Effector memory CD4-positive, alpha-beta T cell (primary cell): ENCODE measurements at places on chromosomes 6 and 20.
A peak's percentile ranks its signal among the peaks of the same experiment; 100 is the strongest.

DNA sequence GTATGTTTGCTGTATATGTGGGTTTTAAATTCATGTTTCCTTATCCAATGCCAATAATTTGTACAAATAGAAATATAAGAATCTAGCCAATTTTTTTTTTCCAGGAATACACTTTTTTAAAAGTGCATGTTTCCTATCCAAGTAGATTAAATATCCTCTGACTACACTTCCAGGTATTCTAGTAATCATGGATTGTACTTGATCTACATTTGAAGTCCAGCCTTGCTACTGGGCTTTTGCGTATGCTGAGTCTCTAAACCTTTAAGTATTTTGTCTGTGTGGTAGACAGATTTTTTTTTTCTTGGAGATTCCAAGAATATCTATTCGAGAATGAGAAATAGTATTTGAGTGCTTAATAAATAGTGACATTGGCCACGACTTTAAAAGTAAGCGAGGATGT is 188.3 kb downstream of the SASH1 start:
- DNase-seq: no peak

DNA sequence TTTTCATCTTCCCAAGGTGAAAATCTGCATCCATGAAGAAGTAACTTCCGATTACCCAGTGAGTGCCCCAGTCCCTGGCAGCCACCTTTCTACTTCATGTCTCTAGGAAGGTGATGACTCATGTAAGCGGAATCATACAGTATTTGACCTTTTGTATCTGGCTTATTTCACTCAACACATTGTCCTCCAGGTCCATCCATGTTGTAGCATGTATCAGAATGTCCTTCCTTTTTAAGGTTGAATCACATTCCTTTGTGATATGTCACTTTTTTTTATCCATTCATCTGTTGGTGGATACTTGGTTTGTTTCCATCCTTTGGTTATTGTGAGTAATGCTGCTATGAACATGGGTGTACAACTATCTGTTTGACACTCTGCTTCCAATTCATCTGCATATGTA is 176.3 kb upstream of the CDYL start:
- no peak for DNase-seq

GRCh38 chr20:46955601-46956556 is 61.2 kb downstream of the EYA2 start:
- DNase-seq: no peak

DNA sequence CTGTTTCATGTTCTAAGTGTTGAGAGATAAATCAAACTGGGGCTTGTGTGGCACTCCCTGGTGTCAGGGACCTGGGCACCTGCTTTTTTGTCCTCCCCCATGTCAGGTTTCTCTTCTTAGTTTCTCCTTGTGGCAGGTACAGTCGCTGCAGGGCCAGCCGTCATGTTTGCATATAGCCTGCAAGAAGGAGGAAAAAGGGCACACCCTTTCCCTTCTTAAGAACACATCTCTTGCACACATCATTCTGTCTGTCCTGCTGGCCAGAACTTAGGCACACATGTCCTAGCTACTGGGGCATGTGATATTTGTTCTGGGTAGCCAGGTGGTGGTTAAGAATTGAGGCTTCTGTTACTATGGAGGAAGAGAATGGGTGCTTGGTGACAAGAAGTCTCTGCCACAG is 27.9 kb downstream of the CDC5L start:
- DNase-seq: no peak

DNA sequence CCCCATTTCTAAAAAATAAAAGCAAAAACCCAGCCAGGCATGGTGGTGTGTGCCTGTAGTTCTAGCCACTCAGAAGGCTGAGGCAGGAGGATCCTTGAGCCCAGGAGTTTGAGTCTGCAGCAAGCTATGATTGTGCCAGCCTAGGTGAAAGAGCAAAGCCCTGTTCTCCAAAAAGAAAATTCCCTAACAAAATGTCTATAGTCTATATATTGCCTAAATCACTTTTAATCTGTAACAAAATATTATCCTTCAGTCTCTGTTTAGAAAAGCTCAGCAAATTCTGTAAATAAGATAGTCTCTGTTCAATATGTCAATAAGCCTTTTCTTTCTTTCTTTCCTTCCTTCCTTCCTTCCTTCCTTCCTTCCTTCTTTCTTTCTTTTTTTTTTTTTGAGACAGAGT is 75.8 kb upstream of the ZFP64 start:
- DNase-seq: no peak

DNA sequence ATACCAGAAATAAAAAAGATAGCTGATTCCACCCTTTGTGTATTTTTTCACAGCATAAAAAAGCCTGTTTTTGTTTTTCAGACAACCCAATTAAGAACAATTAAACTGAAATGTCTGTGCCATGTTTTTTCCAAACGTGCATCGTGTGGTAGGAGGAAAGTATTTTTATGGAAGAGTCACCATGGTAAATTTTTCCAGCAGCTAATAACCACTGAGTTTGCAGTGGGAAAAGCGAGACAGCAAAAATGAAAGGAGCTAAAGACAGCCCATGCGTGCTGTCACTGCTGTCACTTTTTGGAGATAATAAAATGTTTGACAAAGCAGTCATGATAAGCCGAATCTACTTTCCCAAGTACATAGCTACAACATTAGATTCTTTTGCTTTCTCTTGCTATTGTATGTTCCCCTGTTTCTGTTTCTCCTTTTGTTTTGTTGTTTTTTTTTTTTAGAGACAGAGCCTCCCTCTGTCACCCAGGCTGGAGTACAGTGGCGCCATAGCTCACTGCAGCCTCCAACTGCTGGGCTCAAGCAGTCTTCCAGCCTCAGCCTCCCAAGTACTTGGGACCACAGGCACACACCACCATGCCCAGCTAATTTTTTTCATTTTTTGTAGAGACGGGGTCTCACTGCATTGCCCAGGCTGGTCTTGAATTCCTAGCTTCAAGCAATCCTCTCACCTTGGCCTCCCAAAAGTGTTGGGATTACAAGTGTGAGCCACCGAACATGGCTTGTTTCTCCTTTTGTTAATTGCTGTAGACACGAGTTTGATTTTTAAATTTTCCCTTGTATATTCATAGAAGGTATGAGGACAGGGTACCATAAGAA is 261.3 kb downstream of the TMEM242 start:
- no peak for DNase-seq

DNA sequence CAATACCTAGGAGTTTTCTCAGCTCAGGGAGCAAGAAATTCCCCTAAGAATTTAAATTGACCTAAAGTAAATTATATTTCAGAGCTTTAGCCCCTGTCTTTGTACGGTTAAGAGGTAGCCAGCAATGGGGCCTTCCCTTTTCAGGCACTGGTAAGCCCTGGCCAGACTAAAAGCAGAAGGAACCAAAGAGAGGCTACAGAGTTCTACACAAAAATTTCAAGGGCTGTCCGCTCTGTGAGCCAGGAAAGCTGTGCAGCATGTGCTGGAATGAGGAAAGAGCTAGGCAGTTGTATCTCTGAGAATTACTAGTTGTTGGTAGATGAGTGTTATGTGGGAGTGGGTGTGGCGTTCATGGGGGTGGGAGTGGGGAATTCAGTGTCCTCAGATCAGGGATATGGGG is 96.3 kb upstream of the MAFB start:
- no peak for DNase-seq

DNA sequence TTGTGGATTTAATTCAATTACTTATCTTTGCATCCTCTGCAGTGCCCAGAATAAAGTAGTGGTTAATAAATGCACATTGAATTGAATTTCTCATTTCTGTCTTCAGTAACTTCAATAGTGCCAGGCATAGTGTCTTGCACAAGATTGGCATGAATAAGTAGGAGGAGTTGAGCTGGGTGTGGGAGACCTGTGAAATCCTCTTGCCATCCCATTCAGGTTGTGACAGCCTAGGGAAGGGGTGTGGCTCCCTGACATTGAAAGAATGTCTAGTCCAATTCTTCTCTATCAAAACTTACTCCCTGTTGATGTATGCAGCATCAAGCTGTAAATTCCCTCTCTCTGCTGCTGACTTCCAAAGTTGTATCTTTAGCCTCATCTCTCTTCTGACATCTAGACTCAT is 73.2 kb downstream of the CDH22 start:
- DNase-seq: no peak

DNA sequence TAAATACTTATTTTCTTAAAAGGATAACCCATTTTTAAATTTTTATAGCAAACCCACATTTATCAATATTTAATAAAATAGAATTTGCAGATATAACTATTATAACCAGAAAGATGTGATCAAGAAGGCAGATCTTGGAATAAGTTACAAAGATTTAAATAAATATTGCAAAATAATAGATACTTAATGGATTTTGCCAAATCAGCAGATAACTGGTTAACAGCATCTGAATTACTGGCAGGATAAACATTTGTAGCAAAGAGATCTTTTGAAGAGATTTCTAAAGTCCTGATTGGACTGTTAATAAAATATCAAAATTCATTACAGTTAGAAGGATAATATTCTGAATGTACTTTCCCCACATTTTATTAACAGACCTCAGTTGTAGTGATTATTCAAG is 144.2 kb downstream of the PDSS2 start:
- DNase-seq: no peak

DNA sequence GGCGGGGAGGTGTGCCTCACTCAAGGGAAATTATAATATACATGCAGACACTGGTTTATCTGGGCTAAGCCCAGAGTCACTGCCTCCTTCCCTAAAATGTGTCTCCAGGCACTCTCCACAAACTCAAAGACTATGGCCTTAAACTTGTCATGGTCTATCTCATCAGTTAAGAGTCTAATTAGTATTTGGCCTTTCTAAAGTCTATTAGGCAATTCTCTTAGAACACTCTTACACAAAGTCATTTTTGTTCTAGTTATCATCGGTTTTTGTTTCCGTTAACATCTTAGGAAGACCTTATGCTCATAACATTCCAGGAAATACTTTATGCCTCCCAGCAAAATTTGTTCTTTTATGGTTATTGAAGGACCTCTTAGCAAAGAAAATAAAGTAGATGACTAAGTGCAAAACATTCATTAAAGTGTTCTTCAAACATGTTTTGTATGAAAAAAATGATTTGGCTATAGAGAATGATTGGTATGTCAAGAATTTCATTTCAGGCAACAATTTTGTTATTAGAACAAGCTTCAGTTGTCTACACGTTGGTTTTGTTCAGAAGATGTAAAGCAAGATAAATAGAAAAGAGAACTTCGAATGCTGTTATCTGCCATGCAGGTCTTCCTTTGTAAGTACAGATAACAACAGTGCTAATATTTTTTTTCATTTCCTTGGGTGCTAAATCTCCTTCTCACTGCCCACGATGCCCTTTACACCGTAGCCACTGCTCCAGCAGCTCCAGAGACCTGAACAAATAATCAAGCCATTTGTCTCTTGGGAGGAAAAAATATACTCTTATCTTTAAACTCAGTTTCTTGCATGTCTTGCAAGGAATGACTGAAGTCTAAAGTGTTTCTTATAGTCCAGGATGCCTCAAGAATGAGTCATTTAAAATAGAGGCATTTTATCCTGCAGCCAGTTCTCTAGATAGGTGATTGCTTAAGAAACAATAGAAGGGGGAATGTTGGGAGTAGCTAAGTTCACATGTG is 170.4 kb downstream of the HTR1B start:
- no peak for DNase-seq

DNA sequence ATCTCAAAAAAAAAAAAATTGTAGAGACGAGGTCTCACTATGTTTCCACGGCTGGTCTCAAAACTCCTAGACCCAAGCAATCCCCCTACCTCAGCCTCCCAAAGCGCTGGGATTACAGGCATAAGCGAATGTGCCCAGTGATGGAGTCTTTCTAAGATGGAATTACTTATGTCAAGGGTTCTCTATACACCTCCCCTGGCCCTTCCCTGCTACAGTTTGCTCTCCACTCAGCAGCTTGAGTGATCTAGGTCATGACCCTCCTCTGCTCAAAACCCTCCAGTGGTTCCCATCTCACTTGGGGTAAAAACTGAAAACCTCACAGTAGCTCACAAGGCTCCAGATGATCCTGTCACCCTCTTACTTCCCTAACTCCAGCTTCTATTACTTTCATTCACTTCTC is 1.8 kb upstream of the DNPH1 start:
- DNase-seq: no peak

- DNase-seq: no peak
These were observed 24.7 kb downstream of the POFUT1 start for GRCh38 chr20:32232326-32232886.

DNA sequence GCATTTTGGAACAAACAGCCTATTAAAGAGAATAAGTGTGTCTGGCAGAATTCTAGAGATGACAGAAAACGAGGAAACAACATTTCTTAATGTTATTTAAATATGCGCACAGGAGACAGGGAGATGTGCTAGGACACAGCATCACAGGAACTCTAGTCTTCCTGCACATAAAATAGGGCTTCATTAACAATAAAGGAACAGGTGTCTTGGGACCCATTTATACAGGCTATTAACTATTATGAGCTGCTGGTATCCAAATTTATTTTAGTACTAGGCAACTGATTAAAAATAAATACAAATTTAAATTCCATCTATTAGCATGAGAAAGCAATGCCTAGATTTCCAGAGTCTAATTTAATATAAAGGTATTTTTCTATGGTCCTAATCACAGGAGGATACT is 102.3 kb downstream of the PDSS2 start:
- DNase-seq: no peak

DNA sequence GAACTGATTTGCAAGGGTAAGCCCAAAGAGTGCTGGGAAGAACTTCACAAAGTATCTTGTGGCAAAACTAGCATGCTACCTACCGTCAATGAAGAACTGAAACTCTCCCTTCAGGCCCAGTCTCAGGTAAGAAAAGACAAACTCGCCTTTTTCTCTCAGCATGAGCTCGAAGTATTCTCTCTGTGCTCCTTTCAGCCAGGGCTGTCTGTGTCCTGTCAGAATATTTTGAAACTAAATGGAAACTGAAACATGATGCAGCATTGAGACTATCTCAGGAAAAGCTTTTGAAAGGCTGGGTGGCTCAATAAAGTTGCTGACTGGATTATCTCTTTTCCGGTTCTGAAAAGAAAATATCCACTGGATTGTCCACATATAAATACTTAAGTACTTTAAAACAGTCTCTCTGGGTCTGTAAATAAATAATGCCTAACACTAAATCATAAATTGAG is 696 bp downstream of the CALHM5 start:
- no peak for DNase-seq

GRCh38 chr20:2873010-2873746 is at the start of gene PTPRA:
Gene PTPRA (plus strand): TSS chr20:2873481. CDS start chr20:2964278, 90,797 bp downstream.
- DNase-seq: peak; percentile 84

DNA sequence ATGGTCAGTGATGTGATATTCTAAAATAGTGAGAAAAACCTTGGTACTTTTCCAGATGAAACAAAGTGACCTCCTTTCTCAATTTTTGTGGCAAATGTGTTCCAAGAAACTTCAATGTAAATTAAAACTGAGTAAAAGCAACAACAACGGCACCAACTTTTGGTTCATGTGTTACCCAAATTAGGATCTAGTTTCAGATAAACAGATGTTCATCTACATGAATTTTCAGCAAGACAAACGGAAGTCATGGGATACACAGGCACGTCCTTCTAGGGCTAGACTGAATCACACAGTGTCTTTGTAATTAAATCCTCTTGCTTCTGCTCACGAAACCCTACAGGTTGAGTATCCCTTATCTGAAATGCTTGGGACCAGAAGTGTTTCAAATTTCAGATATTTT is 915.2 kb downstream of the TFAP2A start:
- DNase-seq: no peak

DNA sequence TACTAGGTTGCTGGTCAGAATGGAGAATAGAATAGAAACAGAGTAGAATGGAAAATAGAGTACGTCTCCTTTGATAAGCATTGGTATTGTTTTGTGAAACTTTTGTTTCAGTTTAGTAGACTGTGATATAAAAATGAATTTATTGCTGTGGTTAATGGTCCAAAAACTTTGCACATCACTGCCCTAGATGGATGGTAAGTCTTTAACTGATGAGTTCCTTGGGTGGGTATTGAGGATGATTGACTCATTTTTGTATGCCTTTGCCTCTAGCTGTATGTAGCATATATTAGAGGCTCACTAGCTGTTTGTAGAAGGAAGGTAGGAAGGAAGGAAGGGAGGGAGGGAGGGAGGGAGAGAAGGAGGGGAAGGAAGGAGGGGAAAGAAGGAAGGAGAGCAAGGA is 48.3 kb downstream of the ZDHHC14 start:
- no peak for DNase-seq
